ENCODE measurements at places on chromosomes 6 and 20. TPM values are rescaled to one million over a fixed set of nuclear protein-coding genes. Genes with fewer than 3 reads are reported as not detected.

DNA sequence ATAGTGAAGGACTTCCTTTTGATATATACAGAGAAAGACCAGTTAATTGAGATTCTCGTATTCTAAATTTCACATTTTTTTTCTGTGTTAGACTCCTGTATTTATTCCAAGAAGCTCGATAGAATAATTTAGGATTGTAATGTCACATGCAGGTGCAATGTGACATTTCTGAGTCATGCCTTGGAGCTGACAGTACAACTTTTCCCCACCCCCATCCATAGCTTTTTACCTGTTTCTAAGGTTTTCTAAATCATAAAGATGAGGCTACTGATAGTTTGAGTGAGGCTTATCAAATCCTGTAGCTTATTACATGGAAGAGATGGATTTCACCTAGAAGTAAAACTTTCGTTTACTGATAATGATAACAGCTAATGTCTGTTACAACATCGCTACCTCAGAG lies 37.6 kb downstream of the FLRT3 start:
- H3K27me3 ChIP-seq = no peaks in the 10 kb centered on the region
- H3K27ac ChIP-seq = no peak overlapping the region
- no peak overlapping the region for H3K4me3 ChIP-seq
- no peaks in the 10 kb centered on the region for H3K36me3 ChIP-seq

DNA sequence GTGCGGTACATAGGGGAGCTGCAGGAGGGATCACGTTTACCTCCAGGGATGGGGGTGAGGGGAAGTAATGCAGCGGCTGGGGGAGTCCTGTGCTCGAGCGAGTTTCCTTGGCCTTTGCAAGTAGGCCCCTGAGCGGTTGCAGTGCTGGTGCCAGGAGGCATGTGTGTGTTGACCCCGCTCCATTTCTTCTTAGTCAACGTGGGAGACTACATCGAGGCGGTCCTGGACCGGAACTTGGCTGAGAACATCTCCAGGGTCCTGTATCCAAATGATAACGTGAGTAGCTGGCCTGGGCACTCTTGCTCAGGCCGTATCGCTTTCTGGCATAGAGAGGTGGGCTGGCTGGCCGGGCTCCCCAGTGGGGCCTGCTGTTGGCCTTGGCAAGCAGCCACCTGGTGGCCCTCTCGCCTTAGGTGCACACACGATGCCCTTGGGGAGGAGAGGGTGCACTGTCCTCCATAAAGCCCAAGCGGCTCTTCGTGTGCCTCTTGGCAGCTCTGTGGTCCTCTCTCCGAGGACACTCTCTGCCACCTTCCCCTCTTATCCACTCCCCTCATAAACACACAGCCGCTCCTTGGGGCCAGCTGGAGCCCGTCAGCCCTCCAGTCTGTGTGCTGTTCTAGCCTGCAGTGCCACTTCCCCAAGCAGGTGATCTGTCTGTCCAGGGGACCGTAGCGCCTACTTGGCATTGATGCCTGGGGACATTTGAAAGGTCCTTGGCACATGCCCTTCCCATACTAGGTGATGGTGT lies 29.3 kb downstream of the PYGB start:
- H3K27me3 ChIP-seq = no peaks in the 10 kb centered on the region
- peaks cover 4% of the 10 kb centered on the region for H3K36me3 ChIP-seq
- no peak overlapping the region for H3K27ac ChIP-seq
- no peak for DNase-seq
- H3K4me3 ChIP-seq = no peak overlapping the region

The PNLDC1 gene
- total RNA-seq = 0.25 TPM

The PLAGL1 gene
- 6.3 TPM for total RNA-seq

DNA sequence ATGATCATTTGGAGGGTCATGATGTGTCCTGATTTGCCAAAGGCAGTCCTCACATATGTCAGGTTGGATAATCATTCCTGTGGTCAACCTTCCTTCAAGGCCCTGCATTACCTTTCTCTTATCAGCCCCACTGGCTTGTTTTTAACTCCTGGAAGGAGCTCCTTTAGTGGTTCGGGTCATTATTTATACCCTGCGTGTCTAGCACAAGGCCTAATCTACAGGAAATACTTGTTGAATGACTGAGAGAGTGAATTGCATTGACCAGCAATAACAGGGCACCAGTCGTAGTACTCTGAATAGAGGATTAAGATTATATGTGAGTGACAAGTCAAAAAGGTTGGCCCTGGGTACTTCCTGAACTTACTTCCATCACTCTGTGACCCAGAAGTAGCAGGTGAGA lies 4.5 kb downstream of the HIVEP2 start:
- no peak for DNase-seq
- H3K4me1 ChIP-seq = peaks cover 68% of the 10 kb centered on the region

The TRIM40 gene
- not detected for total RNA-seq

GRCh38 chr6:148952147-148953035 lies 205.6 kb downstream of the UST start:
- H3K36me3 ChIP-seq = no peaks in the 10 kb centered on the region
- H3K27me3 ChIP-seq = peaks cover 2% of the 10 kb centered on the region
- no peak overlapping the region for H3K27ac ChIP-seq
- DNase-seq = no peak
- H3K4me3 ChIP-seq = no peak overlapping the region
- no peaks in the 10 kb centered on the region for H3K4me1 ChIP-seq

The HFE gene
- 3.1 TPM for total RNA-seq

DNA sequence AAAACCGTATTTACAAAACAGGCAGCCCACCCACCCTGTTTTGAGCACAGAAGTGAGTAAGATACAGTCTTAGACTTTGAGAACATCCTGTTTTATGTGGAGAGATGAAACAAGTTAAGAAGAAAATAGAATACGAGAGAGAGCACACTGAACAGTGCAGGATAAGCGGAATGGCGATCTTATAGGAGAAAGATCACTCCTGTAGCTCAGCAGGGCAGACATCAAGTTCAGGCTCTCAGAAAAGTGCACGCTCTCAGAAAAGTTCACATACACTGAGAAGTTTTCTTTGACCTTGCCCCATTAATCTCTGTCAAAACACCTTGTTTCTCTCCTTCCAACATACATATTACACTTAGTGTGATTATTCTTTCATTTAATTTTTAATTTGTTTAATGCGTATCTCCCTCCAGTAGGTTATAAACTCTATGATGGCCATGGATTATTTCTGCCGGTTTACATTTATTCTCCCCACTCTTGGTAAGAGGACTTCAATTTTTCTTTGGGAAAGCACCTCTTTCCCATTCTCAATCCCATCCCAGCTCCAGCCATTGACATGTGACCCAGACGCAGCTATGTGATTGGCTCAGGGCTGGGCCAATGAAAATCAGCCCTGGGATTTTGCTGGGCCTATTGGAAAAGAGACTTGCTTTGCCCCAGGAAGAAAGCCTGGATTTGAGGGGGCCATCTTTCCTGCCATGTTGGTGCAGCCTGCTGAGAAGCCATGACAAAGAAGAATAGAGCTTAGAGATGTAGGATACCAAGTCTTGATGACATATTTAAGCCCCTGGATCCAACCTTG lies 16.2 kb downstream of the KCNB1 start:
- no peaks in the 10 kb centered on the region for H3K4me1 ChIP-seq
- no peak overlapping the region for H3K4me3 ChIP-seq
- H3K27me3 ChIP-seq = peaks cover 42% of the 10 kb centered on the region
- no peaks in the 10 kb centered on the region for H3K36me3 ChIP-seq
- no peak for DNase-seq
- H3K27ac ChIP-seq = no peak overlapping the region

GRCh38 chr20:17698384-17698783 lies 1.4 kb upstream of the BANF2 start:
- no peaks in the 10 kb centered on the region for H3K4me1 ChIP-seq
- H3K36me3 ChIP-seq = no peaks in the 10 kb centered on the region
- H3K27ac ChIP-seq = no peak overlapping the region
- H3K4me3 ChIP-seq = no peak overlapping the region

The FAM110A gene
- total RNA-seq = 34.7 TPM

DNA sequence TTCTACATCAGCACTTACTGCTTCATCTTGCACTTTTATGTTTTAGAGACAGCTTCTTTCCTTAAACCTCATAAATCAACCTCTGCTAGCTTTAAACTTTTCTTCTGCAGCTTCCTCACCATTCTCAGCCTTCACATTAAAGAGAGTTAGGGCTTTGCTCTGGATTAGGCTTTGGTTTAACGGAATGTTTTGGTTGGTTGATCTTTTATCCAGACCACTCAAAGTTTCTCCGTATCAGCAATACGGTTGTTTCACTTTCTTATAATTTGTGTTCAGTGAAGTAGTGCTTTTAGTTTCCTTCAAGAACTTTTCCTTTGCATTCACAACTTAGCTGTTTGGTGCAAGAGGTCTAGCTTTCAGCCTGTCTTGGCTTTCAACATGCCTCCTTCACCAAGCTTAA lies 40.4 kb downstream of the DNAAF9 start:
- peaks cover 11% of the 10 kb centered on the region for H3K36me3 ChIP-seq
- no peak overlapping the region for H3K27ac ChIP-seq
- no peak for DNase-seq
- no peaks in the 10 kb centered on the region for H3K27me3 ChIP-seq
- peaks cover 13% of the 10 kb centered on the region for H3K4me1 ChIP-seq

GRCh38 chr6:131761060-131761761 lies 46.6 kb upstream of the ENPP1 start:
- H3K4me1 ChIP-seq = no peaks in the 10 kb centered on the region
- H3K27me3 ChIP-seq = peaks cover 10% of the 10 kb centered on the region
- H3K36me3 ChIP-seq = no peaks in the 10 kb centered on the region
- H3K27ac ChIP-seq = no peak overlapping the region
- DNase-seq = no peak

The ZBTB46 gene
- 0.65 TPM for total RNA-seq

The DXO gene
- total RNA-seq = 16.7 TPM

DNA sequence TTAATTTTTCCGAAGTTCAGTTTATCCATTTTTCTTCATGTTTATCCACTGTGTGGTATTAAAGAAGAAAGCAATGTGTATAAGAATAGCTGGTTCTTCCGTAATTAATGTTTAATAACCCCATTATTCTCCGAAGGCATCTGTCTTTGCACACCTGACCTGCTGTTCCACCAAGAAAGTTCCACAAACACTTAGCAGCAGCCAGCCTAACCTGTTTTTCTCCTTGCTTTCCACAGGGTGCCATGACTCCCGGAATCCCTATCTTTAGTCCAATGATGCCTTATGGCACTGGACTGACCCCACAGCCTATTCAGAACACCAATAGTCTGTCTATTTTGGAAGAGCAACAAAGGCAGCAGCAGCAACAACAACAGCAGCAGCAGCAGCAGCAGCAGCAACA lies 7.4 kb downstream of the TBP start:
- peaks cover 48% of the 10 kb centered on the region for H3K36me3 ChIP-seq
- peaks cover 15% of the 10 kb centered on the region for H3K4me1 ChIP-seq
- H3K27me3 ChIP-seq = no peaks in the 10 kb centered on the region
- no peak overlapping the region for H3K27ac ChIP-seq

DNA sequence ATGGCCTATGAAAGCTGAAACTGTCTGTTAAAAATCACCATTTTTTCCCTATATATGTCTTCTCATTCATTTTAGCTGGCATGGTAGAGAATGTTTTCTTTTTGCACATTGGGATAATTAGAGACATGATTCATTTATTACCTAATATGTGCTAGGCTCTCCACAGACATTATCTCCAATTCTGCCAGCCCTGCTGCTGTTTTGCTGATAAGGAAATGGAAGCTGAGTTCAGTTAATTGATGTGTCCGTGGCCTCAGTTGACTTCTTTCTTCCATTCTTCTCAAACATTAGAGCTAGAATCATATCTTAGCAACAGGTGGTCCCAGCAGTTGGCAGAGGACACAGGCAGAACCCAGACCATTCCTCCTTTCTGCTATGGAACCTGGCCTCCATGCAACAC lies 644.1 kb upstream of the CITED2 start:
- H3K4me3 ChIP-seq = no peak overlapping the region
- DNase-seq = no peak
- H3K36me3 ChIP-seq = no peaks in the 10 kb centered on the region

DNA sequence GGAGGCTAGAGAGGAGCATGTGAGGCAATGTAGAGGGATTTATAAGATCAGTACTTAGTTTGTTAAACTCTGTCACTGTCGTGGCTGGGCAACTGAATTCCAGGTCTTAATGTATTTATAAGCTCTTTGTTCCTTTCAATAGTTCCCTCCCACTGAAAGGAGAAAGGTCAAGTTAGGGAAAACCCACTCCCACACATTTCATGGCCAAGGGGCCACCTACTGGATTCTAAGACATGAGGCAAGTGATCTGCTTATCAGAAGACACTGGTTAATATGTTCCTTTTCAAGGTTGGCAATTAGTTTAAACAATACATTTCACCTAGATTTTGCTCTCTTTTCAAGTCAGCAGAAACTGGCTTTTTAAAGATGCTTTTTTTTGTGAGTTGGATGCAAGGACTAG lies 5.4 kb upstream of the GSTA5 start:
- H3K4me3 ChIP-seq = no peak overlapping the region
- H3K36me3 ChIP-seq = no peaks in the 10 kb centered on the region
- H3K4me1 ChIP-seq = no peaks in the 10 kb centered on the region
- no peak for DNase-seq

DNA sequence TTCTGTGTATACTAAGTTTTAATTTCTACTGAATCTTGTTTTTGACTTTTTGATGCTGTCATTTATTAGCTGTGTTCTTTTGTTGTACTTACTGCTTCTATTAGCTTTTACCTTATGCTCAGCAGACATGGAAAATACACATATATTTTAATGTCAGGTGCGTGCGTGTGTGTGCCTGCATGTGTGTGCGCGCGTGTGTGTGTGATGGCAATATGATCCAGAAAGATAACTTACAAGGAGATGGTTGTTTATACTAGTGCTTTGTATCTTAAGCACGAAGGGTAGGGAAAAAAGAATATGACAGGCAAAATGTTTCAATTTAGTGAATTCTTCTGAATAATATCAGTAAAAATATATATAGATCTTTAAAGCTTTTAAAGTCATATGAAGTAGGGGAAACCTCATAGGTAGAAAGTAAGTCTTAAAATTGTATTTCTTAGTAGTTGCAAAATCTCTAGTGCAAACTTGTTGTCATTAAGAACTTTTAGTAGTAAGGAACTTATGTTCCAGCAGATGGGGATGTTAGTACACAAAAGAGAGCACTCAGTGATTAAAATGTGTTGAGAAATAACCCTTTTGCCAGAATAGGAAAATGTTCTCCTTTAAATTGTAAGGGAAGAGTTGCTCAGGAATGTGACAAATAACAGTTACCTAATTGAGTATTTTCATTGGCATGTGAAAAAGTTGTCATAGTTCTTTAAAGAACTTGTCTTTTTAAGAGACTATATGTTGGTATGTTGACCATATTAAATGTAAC lies 13.2 kb downstream of the QKI start:
- no peaks in the 10 kb centered on the region for H3K36me3 ChIP-seq
- DNase-seq = no peak
- H3K4me1 ChIP-seq = peaks cover 1% of the 10 kb centered on the region
- H3K27me3 ChIP-seq = no peaks in the 10 kb centered on the region
- H3K27ac ChIP-seq = no peak overlapping the region
- no peak overlapping the region for H3K4me3 ChIP-seq

The BLOC1S5 gene
- 22.8 TPM for total RNA-seq

The BTNL2 gene
- total RNA-seq = not detected

- no peaks in the 10 kb centered on the region for H3K27me3 ChIP-seq
- H3K27ac ChIP-seq = no peak overlapping the region
- H3K36me3 ChIP-seq = no peaks in the 10 kb centered on the region
- no peaks in the 10 kb centered on the region for H3K4me1 ChIP-seq
- H3K4me3 ChIP-seq = no peak overlapping the region
Measured at GRCh38 chr6:66965227-66965626, 1258.2 kb upstream of the EYS start.

- no peaks in the 10 kb centered on the region for H3K27me3 ChIP-seq
- H3K36me3 ChIP-seq = no peaks in the 10 kb centered on the region
- no peak overlapping the region for H3K4me3 ChIP-seq
- H3K4me1 ChIP-seq = no peaks in the 10 kb centered on the region
- no peak overlapping the region for H3K27ac ChIP-seq
Measured at GRCh38 chr20:16246870-16247269, 326.4 kb downstream of the KIF16B start.

All from activated CD4-positive, alpha-beta memory T cell treated with anti-CD3 and anti-CD28 coated beads, Interleukin-2, amount 10 ng/mL, durations not matched to agents 7 days and 5 days (primary cell).